ENCODE measurements at places on chromosomes 16 and 17. TPM values are rescaled to one million over a fixed set of nuclear protein-coding genes. Genes with fewer than 3 reads are reported as not detected.

- no peaks in the 10 kb centered on the region for H3K4me1 ChIP-seq
- H3K27ac ChIP-seq = no peak overlapping the region
- H3K4me3 ChIP-seq = no peak overlapping the region
- DNase-seq = no peak
- no peaks in the 10 kb centered on the region for H3K36me3 ChIP-seq
- no peaks in the 10 kb centered on the region for H3K27me3 ChIP-seq
Observed at GRCh38 chr16:52993179-52993578, 59.5 kb downstream of the CHD9NB start.

GRCh38 chr17:59026176-59026939 is 80.3 kb downstream of the TRIM37 start:
- DNase-seq = no peak
- H3K36me3 ChIP-seq = no peaks in the 10 kb centered on the region
- no peaks in the 10 kb centered on the region for H3K27me3 ChIP-seq
- no peak overlapping the region for H3K4me3 ChIP-seq

GRCh38 chr17:70775679-70776078 is 606.3 kb downstream of the KCNJ2 start:
- no peak overlapping the region for H3K27ac ChIP-seq
- no peaks in the 10 kb centered on the region for H3K36me3 ChIP-seq
- no peaks in the 10 kb centered on the region for H3K4me1 ChIP-seq
- H3K4me3 ChIP-seq = no peak overlapping the region

DNA sequence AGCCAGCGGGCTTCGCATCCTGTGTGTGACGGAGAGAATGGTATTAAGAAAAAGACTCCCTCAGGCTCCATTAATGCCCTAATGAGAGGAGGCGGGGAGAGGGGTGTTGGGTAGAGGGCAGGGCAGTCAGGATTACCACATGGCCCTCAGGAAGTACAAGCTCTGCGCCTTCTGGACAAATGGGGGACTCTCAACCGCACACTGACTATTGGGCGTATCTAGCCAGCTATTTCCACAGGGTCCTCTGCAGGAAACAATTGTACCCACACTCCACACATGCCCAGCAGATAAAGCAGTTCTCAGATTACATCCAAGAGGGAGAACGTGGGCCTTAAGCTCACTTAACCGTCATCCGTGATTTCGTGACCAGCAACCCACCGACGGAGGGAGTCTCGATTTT is 14.7 kb downstream of the NXN start:
- H3K4me1 ChIP-seq = no peaks in the 10 kb centered on the region
- H3K27me3 ChIP-seq = no peaks in the 10 kb centered on the region
- no peaks in the 10 kb centered on the region for H3K36me3 ChIP-seq
- no peak overlapping the region for H3K4me3 ChIP-seq
- no peak for DNase-seq
- H3K27ac ChIP-seq = no peak overlapping the region

The TERB1 gene
- not detected for total RNA-seq

The SPATA32 gene
- total RNA-seq = not detected

All from aorta (tissue), 5 donors.